Activated B cell treated with CpG ODN at 0.5 μM for 24 hours (primary cell): ENCODE measurements at places on chromosomes 11 and 22. TPM values are rescaled to one million over a fixed set of nuclear protein-coding genes. Genes with fewer than 3 reads are reported as not detected.

The OR52I1 gene
- not detected in 2 replicates for total RNA-seq

The UBQLNL gene
- total RNA-seq: 0.29 and 0.34 TPM in 2 replicates

The IRAG1 gene
- not detected in 2 replicates for total RNA-seq

The PGA4 gene
- not detected in 2 replicates for total RNA-seq

The CCDC15 gene
- 0.51 and 0.71 TPM in 2 replicates for total RNA-seq

The KCNK4 gene
- total RNA-seq: 0.24 and 0.44 TPM in 2 replicates

The SLC5A1 gene
- not detected in 2 replicates for total RNA-seq

The OR10A2 gene
- not detected in 2 replicates for total RNA-seq

The MAPK1 gene
- total RNA-seq: 130 and 149 TPM in 2 replicates

The CEP126 gene
- total RNA-seq: 1.4 and 1.5 TPM in 2 replicates

The TMEM135 gene
- total RNA-seq: 7.4 and 10.1 TPM in 2 replicates

The UCP3 gene
- 4.4 and 5.7 TPM in 2 replicates for total RNA-seq

- DNase-seq: no peak
These were observed 3.3 kb upstream of the TRABD start for GRCh38 chr22:50182176-50183081.

GRCh38 chr22:19522190-19522880, 1.9 kb downstream of the CLDN5 start:
- no peak for DNase-seq

GRCh38 chr11:44967930-44968496, 17.3 kb upstream of the TP53I11 start:
- no peak for DNase-seq

GRCh38 chr11:28049338-28050216, 58.4 kb downstream of the KIF18A start:
- DNase-seq: no peak

- no peak for DNase-seq
These were observed 13.2 kb downstream of the C11orf87 start for GRCh38 chr11:109435121-109435742.

DNA sequence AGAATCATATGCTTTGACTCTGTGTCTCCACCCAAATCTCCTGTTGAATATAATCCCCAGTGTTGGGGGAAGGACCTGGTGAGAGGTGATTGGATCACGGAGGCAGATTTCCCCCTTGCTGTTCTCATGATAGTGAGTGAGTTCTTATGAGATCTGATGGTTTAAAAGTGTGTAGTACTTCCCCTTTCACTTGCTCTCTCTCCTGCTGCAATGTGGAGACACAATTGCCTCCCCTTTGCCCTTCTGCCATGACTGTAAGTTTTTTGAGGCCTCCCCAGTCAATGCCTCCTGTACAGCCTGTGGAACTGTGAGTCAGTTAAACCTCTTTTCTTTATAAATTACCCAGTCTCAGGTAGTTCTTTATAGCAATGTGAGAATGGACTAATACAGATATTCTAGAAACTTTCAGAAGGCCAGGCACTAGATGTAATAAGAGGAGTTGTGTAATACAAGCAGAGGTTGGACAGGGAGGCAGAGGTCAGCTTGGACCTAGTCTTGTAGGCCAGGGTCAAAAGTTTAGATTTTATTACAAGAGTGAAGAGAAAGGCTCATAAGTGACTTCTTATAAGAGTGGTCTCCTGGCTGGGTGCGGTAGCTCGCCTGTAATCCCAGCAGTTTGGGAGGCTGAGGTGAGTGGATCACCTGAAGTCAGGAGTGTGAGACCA, 9.3 kb upstream of the SERPING1 start:
- DNase-seq: no peak

DNA sequence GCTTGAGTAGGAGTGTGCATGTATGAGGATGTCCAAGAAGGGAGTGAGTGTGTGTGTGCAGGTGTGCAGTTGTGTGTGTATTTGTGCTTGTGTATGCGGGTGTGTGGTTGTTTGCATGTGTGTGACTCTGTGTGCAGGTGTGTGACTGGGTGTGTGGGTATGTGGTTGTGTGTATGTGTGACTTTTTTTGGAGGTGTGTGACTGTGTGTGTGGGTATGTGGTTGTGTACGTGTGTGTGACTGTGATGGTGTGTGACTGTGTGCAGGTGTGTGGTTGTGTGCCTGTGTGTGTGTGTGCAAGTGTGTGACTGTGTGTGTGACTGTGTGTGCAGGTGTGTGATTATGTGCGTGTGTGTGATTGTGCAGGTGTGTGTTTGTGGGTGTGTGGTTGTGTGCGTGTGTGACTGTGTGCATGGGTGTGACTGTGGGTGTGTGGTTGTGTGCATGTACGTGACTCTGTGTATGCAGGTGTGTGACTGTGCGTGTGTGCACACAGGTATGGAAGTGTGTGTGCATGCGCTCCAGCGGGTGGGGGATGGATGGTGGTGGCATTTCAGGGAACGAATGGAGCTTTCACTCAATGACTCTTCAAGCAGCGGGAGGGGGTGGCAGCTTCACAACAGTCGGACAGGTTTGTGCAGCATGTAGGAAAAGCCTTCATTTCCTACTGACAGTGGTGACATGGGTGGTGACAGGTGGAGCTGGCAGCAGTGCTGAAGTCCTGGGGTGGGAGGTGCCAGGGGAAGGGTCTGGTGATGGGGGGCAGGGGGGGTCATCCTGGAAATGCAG, 47.6 kb downstream of the CACNA1I start:
- no peak for DNase-seq

DNA sequence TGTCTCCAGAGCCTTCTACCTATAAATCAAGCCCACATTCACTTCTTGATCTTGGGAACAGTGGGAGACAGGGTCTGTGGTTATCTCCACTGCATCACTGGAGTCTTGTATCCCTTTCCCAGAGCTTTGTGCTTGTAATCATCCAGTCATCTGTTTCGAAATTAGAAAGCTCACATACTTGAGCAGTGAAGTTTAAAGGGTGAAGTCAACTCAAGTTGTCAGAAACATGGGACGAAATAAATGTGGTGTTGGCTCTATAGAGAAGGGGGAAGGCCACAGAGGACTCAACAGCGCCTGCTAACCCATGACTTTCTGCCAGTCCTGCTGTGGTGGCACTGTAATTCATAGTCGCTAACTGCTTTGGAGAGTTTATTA, 197.5 kb downstream of the DBX1 start:
- DNase-seq: no peak

DNA sequence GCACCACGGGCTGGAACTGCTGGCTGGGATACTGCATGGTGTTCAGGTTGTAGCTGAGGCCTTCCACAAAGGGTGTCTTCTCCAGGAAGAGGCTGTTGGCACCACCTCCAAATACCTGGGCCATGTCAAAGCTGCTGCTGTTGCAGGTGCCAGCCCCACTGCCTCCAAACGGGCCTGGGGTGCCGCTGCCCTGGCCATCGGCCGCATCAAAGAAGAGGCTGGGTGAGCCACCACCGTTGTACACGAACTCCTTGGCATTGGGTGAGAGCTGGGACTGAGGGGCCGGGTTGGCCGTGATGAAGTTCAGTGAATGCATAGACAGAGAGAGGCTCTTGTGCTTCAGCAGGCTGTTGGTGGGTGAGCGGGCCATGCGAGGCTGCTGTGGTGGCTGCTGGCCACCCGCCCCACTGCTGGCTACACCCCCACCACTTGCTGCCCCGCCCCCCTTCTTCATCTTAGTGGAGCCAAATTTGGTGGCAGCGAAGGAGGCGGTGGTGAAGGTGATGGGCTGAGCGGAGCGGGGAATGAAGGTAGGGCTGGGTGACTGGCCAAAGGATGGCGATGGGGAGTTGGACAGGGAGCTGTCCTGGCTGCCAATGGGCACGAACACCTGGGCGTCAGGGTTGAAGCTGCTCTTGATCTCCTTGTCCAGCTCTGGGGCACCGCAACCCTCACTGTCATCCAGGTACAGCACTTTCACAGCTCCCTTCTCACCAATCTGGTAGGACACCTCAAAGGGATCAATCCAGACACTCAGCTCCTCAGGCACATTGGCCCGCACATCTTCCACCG, 10.1 kb downstream of the TOB2 start:
- no peak for DNase-seq

GRCh38 chr11:57230316-57230715, 6.7 kb downstream of the APLNR start:
- DNase-seq: no peak

DNA sequence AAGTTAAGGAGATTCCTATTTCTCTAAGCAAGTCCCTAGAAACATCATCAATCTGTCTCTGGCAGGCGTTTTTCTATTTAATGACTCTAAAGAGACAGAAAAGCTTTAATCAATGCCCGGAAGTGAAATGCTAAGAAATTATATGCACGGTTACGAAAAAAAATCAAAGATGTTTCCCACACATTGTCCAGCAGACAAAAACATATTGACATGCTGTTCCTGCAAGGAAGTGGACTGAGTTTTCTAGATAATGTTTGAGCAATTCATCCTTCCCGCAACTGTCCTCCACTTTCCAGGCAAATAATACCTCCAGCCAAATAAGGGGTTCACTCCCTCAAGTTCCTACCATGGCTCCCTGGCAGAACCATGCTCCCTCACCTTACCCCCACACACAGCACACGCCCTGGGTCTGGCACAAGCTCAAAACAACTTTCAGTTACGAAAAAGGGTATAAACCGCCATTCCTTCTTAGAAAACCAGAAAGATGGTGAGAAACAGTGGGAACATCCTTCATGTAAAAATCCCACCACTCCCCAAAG, 29.6 kb downstream of the GALNT18 start:
- no peak for DNase-seq

DNA sequence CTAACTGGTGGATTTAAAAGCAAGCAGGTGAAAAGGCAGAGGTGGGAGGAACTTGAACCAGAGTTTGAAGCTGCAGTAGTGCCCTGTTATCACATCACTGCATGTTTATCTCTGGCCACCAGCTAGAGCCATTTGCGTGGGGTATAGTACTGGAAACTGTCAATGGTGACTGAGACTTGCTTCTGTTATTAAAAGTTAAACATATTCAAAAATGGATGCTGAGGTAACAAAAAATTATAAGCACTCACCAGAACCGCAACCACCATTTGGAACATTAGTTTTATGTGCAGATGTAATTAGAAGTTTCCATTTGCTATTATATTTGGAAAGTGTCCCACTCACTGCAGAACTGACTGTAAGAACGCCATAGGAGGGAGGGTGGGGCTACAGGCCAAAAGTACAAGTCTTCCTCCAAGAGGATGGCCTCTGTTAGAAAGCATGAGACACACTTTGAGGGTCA, 1.2 kb upstream of the CD59 start:
- no peak for DNase-seq

DNA sequence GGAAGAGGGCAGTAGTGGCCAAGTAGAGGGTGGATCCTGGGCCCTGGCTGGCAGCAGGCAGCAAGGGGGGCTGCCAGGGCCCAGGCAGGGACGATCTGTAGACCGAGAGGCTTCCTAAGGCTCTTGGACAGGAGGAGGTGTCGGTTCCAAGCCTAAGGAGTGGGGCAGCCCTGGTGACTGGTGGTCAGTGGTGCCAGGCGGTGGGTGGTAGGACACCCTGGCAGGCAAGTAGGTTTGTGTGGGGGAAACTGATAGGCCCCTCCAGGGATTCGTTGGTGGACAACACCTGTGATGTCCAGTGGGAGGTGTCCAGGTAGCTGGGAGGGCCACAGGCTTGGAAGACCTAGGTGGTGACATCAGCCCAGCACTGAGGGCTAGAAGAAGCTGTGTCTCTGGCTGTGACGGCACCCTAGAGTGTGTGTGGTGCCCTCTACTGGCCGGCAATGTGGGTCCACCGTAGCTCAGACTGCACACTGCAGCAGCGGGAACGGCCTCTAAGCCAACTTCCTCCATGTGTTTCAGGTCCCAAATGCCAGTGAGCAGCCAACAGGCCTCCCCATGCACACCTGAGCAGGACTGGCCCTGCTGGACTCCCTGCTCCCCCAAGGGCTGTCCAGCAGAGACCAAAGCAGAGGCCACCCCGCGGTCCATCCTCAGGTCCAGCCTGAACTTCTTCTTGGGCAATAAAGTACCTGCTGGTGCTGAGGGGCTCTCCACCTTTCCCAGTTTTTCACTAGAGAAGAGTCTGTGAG, 9.4 kb upstream of the SAMM50 start:
- peak; percentile 48 for DNase-seq

DNA sequence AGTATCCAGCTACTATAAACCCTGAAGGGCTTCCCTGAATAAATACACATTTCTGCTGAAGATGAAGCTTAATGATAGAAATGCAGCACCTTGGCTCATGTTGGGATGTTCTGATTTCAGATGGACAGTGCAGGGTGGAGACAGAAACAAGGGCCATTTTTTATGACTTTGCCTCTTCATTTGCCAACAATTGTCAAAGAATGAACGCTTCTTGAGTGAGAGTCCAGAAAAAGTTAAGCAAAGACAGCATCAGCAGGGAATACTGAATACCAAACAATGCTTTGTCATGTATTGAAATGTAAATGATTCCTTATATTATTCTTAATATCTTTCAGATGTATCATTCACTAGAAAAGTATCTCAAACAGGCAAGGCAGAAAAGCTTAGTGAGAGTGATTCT, 84.9 kb downstream of the TRPC6 start:
- no peak for DNase-seq

DNA sequence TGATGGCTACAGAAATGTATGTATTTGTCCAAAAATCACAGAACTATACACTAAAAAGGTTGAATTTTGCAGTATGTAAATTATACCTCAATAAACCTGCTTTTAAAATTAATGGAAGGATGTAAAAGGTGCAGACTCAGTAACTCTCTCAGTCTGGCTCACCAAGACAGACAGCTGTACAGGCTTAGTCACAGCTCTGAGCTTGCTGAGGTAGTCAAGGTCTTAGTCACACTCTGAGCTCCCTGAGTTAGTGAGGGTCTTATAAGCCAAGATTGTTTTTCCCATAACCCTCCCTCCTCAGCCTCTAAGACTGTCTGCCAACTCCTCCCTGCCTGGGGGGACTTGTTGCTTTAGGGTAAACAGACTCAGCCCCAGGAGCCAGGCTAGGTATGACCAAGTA, 59.3 kb upstream of the IZUMO1R start:
- DNase-seq: no peak

- no peak for DNase-seq
These were observed 2.1 kb downstream of the ADAMTS8 start for GRCh38 chr11:130426223-130426836.

- DNase-seq: no peak
These were observed 78.1 kb upstream of the PICALM start for GRCh38 chr11:86147004-86147403.
